NCI-H345 (cell line): ENCODE measurements at places on chromosomes 16 and 17.

DNA sequence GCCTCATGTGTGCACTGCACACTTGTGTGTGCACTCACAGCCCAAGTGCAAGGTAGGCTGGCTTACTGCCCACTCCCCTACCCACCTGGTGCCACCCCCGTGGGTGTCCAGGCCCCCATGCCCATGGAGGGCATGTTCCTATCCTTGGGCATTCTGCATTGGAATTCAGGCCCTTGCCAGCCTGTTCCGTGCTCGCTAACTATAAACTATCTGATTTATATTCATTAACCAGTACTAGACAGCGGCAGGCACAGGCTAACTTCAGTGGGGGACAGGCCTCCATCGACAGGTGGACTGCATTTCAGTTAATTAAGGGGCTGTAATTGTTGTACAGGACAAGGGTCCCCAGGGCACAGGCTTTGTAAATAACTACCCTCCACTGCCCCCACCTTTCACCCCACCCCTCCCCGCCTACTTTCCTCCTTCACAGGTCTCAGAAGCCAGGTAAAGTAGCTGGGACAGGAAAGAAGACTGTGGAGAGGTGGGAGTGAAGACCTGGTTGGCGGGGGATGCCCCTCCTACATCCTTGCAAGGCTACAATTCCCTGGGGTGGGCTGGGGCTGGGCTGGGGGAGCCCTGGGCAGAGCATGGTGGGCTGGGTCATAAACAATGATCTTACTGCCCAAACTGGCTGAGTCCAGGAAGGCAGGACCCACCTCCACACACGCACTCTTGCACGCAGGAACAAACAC is 119.0 kb upstream of the LHX1 start:
- no peak for DNase-seq

DNA sequence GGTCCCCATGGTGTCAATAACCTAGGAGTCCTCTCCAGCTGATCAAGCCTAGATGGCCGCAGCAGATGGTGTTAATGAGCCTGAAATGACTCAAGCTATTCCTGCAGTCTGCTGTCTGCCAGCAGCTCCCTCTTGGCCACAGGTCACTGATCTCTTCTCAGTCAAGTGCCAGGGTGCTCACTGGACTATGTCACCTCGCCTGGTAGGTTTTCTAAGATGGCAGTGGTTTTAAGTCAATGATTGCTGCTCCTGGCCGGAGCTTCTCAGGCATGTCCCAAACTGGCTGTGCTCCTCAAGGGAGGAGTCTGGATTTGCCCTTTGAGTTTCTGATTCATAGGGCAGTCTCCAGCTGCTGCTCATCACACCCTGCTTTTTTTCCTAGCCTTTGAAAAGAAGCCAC is 58.6 kb upstream of the SHISA6 start:
- DNase-seq: no peak

- no peak for DNase-seq
Measured at GRCh38 chr17:74527081-74527480, 4.2 kb downstream of the CD300LB start.

- DNase-seq: no peak
Measured at GRCh38 chr16:23827057-23827456, 8.7 kb upstream of the PRKCB start.

GRCh38 chr16:593406-593805 is 3.5 kb downstream of the RAB40C start:
- peak; percentile 59 for DNase-seq

DNA sequence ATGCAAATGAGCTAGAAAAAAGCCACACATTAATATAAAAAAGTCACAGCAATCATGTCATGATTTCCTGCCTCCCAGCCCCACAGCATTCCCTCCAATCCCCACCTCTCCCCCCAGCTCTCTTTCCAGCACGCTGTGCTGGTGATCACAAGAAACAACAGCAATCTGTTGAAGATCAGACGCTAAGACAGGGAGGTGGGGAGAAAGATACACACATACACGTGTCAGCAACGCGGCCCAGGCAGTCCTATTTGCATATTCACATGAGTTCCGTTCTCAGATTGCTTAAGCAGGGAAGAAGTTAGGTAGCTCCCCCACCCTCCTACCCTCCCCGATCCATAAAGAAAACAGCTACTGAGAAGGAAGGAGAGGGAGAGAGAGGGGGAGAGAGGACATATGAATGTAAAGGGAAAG is 405.5 kb upstream of the PSMD7 start:
- DNase-seq: no peak

DNA sequence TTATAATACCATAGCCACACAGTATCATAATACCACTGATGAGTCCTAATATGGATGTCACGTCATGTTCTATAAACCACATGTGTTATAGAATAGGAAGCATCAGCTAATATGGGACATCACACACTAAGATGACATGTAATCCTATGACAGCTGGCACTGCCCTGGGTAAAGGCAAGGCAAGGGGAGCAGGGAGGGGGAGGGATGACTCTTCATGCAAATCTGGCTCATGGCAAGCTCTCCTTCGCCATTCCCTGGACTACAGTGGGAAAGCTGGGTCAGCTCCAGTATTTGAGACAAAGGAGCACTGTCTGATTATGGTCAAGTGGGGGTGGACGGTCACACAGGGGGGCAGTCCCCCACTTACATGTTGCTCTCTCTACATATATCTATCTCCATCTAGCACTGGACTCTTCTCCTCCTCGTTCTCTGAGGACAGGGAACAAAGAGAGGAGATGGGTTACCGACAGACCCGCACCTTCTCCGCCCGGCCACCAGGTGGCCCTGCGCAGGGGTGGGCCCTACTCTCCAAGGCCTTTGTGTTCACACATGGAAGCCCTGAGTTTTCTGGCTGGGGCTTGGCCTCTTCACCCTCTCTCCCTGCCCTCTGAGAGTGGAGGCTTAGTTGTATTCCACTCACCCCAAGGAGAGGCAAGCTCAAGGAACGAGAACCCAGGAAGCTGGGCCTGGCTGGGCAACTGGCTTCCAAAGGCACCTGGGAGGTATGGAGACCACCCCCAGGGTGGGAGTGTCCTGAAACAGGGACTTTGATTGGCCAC is 23.4 kb upstream of the MPO start:
- peak; percentile 31 for DNase-seq

DNA sequence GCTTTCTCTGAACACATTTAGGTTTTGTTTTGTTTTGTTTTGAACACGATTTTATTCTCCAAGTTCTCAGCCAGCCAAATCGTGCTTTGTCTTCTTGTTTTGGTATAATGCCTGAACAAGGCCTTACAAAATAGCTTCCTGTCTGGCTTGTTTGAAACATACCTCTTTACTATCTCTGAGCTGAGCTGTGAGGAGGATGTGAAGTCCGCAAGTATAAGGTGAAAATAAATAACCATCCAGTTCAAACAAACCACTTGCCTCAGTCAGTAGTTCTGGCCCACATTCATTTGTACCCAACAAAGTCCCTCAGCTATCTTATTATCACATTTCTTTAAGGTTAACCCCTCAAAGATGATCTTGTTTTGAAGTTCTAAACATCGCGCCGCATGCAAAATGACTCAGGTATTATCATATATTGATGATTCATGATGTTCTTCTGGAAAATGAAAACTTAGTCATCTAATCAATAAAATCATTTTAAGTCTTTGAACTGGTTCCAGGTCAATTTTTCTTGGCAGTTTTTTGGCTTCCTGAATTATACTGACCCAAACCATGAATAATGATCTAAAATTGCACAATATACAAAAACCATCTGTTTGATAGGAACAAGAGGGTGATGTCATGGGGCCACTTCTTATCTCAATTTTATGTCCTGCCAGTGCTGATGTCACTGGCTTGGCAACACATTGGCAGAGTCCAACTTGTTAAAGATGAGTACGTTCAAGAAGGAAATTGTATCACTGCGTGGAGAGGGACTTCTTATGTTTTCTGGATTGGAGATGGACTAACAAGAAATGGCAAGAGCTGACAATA is 694.3 kb downstream of the KCNJ2 start:
- DNase-seq: no peak

GRCh38 chr16:66844342-66845079 is at the start of gene CA7:
Gene CA7, plus strand, starts transcription at chr16:66844414. Its CDS starts 74 bp downstream, at chr16:66844488.
- DNase-seq: no peak

DNA sequence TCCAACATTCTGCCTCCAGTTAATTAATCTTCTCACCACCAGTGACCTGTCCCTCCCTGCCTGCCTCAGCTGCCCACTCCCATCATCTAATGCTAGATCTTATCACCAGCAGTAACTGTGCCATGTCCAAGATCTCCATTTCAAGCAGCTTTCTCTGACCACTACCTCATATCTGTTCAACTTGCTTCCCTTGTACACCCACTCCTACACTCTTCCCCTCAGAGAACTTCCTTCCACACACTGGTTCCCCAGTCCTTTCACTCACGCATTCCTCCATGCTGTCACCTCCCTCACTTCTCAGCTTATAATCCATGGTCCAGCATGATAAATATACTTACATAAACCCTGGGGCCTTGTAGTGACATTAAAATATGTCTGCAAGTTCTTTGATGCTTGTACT is 31.8 kb upstream of the DYNLL2 start:
- no peak for DNase-seq

DNA sequence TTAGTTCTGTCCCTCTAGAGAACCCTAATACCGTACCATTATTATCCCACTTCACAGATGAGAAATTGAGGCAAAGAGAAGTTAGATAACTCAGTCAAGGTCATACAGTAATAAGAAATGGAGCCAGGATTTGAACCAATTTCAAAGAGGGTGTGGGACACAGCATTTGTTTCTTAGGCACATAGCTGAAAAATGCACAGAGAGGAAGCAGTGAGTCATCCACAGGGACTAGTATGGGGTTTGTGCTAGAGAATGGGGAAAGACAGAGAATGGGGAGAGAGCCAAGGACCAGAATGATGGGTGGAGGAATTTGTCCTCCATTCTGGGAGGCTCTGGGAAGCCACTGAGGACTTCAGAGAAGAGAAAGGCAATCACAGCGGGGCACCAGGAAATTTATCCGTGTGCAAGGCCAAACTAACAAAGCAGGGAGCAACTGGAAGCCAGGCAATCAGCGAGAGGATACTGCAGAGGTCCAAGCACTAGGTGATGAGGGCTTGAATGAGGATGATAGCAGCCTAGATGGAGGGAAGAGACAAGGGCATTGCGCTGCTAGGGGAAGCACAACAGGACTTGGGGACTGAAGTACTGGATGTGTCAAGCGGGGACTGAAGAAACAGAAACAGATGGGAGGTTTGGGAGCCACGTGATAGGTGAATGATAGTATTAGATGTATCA is 78.1 kb upstream of the ZFHX3 start:
- DNase-seq: no peak

- DNase-seq: peak; percentile 86
Measured at GRCh38 chr17:78040440-78041385, 82.2 kb downstream of the TNRC6C start.

DNA sequence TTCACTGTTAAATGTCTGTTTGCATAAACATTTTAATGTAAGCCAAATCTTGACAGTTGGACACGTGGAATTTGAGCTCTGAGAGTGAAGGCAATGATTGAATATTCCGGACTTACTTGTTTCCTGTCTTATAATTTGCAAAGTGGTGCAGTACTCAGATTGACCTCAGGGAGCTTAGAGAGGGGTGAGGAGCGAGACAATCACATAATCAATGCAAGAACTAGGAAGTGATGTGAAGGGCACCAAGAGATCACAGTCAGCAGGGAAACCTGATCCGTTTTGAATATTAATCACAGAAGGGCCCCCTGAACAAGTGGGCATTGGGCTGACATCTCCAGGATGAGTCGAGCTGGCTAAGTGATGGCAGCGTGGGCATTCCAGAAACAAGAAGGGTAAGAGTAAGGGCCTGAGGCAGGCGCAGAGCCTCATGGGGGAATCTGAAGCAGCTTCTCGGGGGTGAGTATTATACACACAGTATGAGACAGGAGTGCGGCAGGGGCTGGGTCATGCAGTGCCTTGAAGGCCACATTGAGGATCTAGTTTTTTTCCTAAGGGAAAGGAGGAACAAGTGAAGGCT is 26.1 kb downstream of the TEX2 start:
- DNase-seq: no peak

GRCh38 chr16:29806099-29806579 is at the start of gene MAZ:
Gene MAZ, plus strand, starts transcription at chr16:29806529. Its CDS starts 173 bp downstream, at chr16:29806702.
- no peak for DNase-seq

- no peak for DNase-seq
Measured at GRCh38 chr17:40445751-40446468, 2.7 kb downstream of the IGFBP4 start.

DNA sequence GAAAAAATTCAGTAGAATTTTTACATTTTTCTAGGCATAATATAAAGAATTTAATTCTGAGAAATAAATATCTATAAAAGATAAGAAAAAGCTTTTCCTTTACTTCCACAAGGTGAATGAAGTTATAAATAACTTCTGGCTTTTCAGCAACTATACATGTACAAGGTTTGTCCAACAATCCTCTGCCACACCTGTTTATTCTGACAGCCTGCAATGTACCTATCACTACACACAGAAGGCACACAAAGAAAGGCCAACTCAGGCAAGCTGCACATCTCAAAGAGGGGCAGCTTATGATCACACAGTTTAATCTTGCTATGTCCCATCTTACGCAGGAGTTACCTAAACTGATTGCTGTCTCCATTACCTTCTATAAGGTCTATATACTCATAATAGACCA is 120.2 kb downstream of the MYO1D start:
- no peak for DNase-seq

- DNase-seq: no peak
Measured at GRCh38 chr17:5234645-5235576, at the start of gene SCIMP. Gene SCIMP, minus strand, starts transcription at chr17:5234860. Its CDS starts 105 bp downstream, at chr17:5234755.

GRCh38 chr17:34167354-34167753 is 87.7 kb upstream of the CCL2 start:
- peak; percentile 60 for DNase-seq

GRCh38 chr17:4293572-4293971 is 29.8 kb upstream of the ANKFY1 start:
- no peak for DNase-seq

DNA sequence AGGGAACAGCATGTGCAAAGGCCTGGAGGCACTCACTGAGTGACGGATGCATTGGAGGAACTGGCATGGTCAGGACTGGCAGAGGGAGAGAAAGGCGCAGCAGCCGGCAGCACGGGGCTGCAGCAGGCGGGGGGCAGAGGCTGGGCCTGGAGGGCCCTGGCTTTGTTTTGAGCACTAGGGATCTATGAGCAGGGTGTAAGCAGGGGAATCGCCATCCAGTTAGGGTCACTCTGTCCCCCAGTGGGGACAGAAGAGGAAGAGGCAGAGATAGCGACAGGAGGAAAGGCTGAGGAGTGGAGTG is 14.2 kb downstream of the HSD11B2 start:
- DNase-seq: no peak
